ENCODE measurements at places on chromosomes 4 and X. TPM values are rescaled to one million over a fixed set of nuclear protein-coding genes. Genes with fewer than 3 reads are reported as not detected.
A peak's percentile ranks its signal among the peaks of the same experiment; 100 is the strongest.

- no peak for DNase-seq
Observed at GRCh38 chrX:51336584-51336983, 4.0 kb downstream of the NUDT10 start.

- DNase-seq = no peak
Observed at GRCh38 chr4:21869978-21870745, 78.4 kb downstream of the KCNIP4 start.

The PPARGC1A gene
- total RNA-seq = 72.3 TPM

GRCh38 chr4:175380841-175381240, 431.2 kb downstream of the GPM6A start:
- no peak for DNase-seq

The PJA1 gene
- 11.7 TPM for total RNA-seq

The MORF4L2 gene
- 193 TPM for total RNA-seq

The STS gene
- total RNA-seq = 6.2 TPM

- DNase-seq = peak; percentile 21
Observed at GRCh38 chr4:40070387-40070786, 13.7 kb downstream of the N4BP2 start.

DNA sequence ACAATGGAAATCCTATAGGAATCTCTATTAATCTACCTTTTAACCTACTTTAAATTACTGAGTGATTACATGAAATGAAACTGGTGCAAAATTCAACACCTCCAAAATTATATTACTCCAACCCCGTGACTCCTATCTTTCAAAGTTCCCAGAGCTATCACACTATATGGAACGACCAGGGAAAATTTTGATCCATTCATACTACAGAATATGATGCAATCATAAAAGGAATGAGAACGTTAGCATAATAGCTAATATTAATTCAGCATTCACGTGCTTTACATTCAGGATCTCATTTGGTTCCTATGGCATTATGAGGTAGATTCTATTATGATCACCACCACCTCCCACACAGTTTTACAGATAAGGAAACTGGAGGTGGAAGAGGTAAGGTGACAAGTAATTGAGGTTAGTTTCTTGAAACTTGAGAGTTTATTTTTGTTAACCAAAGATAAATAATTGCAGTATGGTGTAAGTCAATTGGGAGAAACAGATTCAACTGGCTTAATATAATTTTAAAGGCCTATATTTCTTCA, 29.4 kb upstream of the INTS6L start:
- DNase-seq = no peak

DNA sequence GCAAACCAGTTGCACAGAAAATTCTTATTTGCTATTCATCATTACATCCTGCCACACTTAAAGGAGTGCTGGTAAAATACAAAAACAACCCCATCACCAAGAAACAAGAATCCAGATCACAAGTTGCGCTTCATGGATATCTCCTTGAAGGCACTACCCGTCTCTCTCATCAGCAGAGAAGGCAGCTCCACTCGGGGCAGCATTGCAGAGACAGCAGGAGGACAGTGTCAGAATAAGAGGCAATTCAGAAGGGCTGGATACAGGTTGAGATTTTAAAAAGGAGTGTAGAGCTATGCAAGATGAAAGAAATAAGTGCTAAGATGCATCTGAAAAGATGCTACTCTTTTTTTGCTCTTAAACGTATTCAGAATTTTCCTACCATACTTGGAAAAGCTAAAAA, 71.4 kb downstream of the LDB2 start:
- DNase-seq = no peak

DNA sequence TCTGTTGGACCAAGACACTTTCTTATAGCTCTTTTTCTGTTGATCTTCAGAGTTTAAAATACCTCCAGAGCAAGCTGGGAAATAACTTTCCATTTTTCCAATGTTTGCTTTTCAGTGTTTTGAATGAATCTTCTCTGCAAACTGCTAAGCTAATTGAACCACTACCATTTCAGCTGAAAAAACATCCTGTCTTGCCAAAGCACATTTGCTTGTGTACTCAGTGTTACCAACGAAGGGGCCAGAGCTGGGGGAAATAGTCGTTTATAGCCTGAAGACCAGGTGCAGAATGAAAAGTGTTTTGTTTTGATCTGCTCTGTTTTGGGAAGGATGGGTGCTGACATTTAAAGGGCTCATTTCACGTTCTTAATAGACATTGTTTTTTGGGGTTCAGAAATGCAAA, 88.4 kb upstream of the CLNK start:
- no peak for DNase-seq

- DNase-seq = no peak
Observed at GRCh38 chrX:110584083-110584482, 211.5 kb downstream of the CHRDL1 start.

DNA sequence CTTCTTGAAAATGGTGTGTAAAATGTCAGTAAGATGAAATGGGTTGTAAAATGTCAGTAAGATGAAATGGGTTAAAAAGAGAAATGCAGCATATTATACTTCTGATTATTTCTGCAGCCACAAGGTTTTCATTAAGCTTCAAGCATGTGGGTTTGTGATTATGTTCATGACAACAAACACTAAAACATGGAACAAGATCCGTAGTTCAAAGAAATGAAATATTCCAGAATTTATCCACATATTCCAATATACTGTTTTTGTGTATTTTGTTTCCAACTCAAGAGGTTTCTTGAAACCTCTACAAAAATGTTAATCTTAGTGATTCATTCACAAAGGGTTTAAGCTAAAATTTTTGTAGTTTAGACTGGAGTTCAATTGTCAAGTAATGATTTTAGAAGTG, 84.0 kb downstream of the ADAMTS3 start:
- DNase-seq = no peak

GRCh38 chr4:15586066-15586465, 69.1 kb downstream of the FBXL5 start:
- no peak for DNase-seq

The CXCL10 gene
- total RNA-seq = 0.28 TPM

- no peak for DNase-seq
Observed at GRCh38 chr4:137635108-137635507, 102.8 kb upstream of the PCDH18 start.

The MMRN1 gene
- 6.9 TPM for total RNA-seq

The JCHAIN gene
- total RNA-seq = 2.7 TPM

- DNase-seq = no peak
Observed at GRCh38 chr4:91600301-91600700, 703.5 kb upstream of the GRID2 start.

The TIGD4 gene
- total RNA-seq = 0.28 TPM

The USP26 gene
- not detected for total RNA-seq

The TLR2 gene
- total RNA-seq = 6.4 TPM

GRCh38 chr4:77031544-77031943, 44.2 kb downstream of the CCNI start:
- no peak for DNase-seq

GRCh38 chr4:45869184-45869583, 254.7 kb downstream of the GABRG1 start:
- no peak for DNase-seq

DNA sequence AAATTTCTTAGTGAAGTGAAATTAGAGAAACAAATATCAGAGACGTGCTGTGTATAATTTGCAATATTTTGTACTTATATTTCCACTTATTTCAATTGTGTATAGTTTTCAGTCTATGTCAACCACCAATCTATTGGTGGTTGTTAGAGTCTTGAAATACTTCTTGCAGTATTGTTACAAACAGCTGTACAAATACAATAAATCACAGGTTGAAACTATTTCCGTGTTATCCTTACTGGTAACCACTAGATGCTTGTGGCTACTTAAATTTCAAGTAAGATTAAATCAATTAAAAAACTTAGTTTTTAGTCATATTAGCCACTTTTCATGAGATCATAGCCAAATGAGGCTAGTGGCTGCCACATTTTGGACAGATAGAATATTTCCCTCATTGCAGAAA, 520.5 kb downstream of the GBA3 start:
- no peak for DNase-seq

DNA sequence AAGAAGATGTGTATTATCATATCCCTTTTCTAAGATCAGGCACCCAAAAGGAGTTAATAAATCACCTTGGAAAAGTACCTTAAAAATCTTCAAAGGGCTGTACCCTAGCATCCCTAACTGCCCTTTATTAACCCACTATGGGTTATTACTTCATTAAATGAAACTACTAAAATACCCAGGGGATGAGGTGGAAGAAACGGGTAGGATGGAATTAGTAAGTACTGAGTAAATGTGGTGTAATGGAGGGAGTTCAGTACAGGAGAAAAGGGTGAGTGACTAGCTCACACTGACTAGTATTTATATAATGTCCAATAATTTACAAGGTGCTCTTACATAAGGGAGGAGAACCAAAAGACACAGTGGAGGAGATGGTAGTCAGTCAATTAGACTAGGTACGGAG, 51.0 kb upstream of the RASGEF1B start:
- no peak for DNase-seq

DNA sequence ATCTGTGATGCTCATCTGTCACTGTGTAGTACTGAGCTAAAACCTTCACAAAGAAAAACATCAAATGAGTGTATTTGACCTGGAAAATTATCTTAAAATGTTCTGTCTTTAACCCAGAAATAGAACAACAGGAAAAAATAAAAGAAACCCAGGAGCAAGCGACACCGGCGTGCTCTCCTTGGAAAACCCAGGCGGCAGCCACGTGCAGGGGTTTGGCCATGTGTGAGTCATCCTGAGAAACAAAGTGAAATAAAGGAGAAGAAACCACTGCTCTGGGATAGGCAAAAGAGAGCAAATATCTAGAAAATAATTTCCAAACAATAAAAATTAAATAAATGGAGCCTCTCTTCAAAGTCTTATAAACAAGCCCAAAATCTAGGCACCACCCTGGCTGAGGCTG, 20.0 kb upstream of the TMEM128 start:
- DNase-seq = no peak

- no peak for DNase-seq
Observed at GRCh38 chr4:133799717-133800315, 401.8 kb downstream of the PABPC4L start.

DNA sequence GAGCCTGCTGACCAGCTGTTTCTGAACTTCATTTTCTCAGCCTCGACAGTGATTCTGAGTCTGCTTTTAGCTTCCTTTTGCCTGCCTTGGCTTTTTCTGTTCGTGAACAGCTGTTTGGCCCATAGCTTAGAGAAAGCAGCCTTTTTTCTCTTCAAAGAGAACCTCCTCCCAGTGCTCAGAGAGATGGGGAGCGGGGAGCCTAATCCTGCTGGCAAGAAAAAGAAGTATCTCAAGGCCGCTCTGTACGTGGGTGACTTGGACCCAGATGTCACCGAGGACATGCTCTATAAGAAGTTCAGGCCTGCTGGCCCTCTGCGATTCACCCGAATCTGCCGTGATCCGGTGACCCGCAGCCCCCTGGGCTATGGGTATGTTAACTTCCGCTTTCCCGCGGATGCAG, 756 bp downstream of the PABPC5 start:
- no peak for DNase-seq

DNA sequence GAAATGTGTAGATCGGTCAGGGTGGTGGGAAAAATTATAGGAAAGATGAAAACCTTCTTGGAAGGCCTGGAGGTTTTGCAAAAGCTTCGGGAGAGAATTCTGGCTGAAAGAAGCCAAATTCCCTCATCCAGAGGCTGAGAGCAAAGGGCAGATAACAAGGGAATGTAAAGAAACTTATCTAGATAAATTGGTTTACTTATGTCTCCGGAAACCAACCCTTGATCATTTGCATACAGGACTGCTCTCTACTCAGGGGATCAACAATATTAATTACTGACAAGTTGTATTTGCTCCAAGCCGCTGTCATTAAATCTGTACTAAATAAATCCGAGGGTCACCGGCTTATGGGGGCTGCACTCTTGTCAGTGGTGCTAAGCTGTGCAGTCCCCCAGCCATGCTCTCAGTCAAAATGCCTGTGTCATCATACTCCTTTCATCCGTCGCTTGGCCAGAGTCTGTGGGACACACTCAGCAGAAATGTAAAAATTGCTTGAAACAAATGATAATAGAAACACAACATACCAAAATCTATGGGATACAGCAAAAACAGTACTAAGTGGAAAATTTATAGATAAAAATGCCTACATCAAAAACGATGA, 715.7 kb downstream of the KCTD8 start:
- no peak for DNase-seq

The CORIN gene
- 180 TPM for total RNA-seq
